Ovary (tissue), 10 donors: ENCODE measurements at places on chromosomes 6 and 20. TPM values are rescaled to one million over a fixed set of nuclear protein-coding genes. Genes with fewer than 3 reads are reported as not detected.

- no peaks in the 10 kb centered on the region for H3K36me3 ChIP-seq
- H3K27me3 ChIP-seq, result no peaks in the 10 kb centered on the region
- DNase-seq, result no peak
- no peak overlapping the region for H3K4me3 ChIP-seq
- H3K4me1 ChIP-seq, result no peaks in the 10 kb centered on the region
Measured at GRCh38 chr6:13604546-13605416, 10.4 kb upstream of the NOL7 start.

- H3K4me1 ChIP-seq, result peaks cover 1% of the 10 kb centered on the region
- no peak overlapping the region for H3K4me3 ChIP-seq
- no peak for DNase-seq
- no peaks in the 10 kb centered on the region for H3K36me3 ChIP-seq
Measured at GRCh38 chr6:16752206-16752866, 8.9 kb downstream of the ATXN1 start.

Gene GPLD1
- 3.3 TPM for total RNA-seq

DNA sequence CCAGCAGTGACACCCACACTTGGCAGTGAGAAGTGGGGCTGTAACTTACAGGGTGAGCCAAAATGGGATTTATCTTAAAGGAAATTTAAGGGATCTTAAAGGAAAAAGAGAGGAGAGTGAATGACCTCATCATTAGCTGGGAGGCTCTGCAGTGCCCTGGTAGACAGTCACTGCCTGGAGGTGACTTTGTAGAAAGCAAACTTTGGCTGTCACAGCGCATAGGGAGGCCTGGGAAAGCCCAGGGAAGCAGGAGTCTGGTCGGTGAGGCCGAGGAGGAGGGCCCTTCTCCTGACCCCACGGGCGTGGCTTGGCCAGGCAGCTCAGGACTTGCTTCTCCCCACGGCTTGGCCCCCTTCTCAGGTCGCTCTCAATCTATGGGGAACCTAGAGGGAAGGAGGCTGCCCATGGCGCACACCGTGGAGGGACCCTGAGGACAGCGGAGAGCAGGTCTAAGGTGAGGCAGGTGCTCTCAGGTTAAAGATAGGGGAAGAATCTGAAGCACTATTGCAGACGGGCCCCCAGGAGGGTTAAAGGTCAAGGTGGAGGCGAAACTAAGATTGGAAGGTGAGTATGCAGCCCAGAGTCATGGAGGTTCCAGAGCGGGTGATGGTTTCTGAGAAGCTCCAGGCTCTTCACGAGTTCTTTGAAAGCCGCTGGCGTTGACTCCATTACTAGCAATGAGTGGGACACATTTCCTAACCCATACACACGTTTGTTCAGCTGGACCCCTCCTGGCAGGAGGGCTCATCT, 15.6 kb upstream of the RIPK1 start:
- H3K27me3 ChIP-seq, result no peaks in the 10 kb centered on the region
- no peak overlapping the region for H3K4me3 ChIP-seq
- no peak for DNase-seq
- no peaks in the 10 kb centered on the region for H3K4me1 ChIP-seq
- no peaks in the 10 kb centered on the region for H3K36me3 ChIP-seq

Gene DIDO1
- total RNA-seq, result 73.7 TPM

GRCh38 chr20:46505506-46505905, 7.9 kb downstream of the ZNF334 start:
- no peaks in the 10 kb centered on the region for H3K4me1 ChIP-seq
- H3K27ac ChIP-seq, result no peak overlapping the region
- no peaks in the 10 kb centered on the region for H3K27me3 ChIP-seq
- no peak for DNase-seq
- H3K4me3 ChIP-seq, result no peak overlapping the region
